ENCODE measurements at places on chromosomes 13 and 19.
A peak's percentile ranks its signal among the peaks of the same experiment; 100 is the strongest.

DNA sequence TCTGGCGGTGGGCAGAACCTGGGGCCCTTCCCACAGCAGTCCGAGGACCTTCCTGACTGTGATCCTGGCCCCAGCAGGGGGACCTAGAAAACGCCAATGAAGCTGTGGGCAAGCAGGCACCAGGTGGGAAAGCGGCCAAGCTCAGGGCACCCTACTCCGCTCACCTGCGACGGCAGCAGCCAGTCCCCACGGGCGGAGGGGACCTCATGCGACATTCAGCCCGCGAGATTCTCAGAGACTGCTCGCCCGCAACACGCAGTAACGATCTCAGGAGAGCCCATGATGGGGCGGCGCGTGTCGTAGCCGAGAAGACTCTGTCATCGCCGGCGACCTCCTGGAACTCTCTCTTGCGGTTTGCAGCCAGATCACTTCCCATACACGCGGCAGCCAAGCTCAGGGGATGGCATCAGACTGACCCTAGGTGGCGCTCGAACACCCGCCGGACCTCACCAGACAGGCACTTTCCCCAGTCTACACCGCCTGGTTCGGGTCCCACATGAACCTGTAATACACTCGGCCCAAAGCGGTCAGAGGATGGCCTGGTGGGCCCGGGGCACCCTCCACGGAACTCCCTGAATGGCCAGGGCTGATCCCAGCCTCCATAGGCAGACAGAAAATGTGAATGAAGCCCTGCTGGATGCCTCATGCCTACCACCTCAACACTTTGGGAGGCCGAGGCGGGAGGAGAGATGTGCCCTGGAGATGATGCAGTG is 26.5 kb downstream of the MAN2B1 start:
- peak; percentile 81 for DNase-seq

DNA sequence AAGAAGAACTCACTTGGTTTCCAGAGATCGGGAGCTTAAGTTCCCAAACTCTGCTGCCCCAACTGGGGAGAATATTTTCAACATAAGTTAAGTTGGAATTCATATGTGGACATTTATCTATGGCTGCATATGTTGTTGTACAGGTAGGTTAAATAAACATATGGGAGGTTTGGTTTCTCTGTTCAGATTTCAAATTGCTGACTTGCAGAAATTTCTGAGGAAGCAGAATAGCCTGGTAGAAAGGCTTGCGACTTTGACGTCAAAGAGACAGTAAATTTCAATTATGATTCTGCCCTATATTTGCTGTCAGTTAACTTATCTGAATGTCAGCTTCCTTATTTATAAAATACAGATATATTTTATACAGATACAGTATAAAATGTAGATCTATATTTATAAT is 40.0 kb upstream of the TPP2 start:
- DNase-seq: no peak

DNA sequence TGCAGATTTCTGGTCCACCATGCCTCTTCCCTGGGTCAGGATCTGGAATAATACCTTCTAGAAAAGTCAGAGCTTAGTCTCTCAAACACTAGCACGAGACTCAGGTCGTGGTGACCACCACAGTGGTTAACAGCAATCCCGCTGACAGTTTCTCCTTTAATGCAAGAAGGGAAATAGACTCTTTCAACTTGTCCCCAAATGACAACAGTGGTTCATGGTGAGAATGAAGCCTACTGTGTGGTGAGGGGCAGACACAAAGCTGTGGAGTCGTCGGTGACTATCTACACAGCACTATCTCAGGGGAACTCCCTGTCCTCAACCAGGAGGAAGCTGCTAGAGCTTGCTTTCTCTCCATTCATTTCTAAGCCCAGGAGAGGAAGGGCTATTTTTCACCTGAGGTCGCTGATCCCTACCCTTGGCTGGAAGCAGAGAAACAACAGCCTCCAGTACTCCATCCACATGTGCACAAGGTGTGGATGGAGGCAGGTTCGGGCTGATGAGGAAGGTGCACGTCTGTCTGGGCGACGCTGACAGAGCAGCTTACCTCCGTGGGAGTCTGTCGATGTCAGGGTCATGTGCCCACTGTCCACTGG is 72.4 kb downstream of the STK24 start:
- no peak for DNase-seq

DNA sequence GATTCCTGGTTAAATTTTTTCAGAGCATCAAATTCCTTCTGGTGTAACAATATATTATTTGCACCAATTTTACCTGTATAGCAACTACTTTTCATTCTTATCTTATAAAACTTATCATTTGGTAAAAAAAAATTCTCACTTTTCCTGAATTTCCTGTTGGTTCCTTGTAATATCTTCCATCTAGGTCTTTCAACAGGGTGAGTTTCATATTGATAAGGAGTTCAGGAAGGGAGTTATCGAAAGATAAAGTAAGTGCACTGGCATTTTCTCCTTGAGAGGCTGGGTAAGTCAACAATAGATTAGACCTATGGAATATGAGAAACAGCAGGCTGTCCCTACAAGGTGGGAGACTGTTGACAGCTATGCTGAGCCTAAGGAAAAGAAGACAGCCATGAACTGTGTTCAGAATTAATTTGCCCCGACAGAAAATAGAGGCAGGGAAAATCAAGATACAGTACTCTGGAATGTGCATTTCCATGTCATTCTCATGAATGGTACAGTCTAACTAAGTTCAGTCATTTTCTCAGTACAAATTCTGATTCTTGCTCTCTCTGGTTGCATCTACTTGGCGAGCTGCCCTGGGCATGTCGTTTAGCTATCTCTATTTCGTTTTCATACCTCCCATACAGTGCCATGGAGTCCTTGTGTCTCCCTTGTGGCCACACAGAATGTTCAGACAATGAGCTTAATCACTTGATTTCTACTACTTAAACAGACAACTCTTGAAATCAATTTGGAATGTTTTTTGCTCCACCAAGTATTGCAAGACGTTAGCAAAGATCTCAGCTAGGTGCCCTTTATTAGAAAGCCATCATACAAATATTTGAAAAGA is 9.9 kb downstream of the IGFL1 start:
- DNase-seq: no peak

- peak; percentile 81 for DNase-seq
These were observed at the start of gene AXL for GRCh38 chr19:41218615-41219507. Gene AXL, plus strand, starts transcription at chr19:41219223. Its CDS starts 170 bp downstream, at chr19:41219393.

DNA sequence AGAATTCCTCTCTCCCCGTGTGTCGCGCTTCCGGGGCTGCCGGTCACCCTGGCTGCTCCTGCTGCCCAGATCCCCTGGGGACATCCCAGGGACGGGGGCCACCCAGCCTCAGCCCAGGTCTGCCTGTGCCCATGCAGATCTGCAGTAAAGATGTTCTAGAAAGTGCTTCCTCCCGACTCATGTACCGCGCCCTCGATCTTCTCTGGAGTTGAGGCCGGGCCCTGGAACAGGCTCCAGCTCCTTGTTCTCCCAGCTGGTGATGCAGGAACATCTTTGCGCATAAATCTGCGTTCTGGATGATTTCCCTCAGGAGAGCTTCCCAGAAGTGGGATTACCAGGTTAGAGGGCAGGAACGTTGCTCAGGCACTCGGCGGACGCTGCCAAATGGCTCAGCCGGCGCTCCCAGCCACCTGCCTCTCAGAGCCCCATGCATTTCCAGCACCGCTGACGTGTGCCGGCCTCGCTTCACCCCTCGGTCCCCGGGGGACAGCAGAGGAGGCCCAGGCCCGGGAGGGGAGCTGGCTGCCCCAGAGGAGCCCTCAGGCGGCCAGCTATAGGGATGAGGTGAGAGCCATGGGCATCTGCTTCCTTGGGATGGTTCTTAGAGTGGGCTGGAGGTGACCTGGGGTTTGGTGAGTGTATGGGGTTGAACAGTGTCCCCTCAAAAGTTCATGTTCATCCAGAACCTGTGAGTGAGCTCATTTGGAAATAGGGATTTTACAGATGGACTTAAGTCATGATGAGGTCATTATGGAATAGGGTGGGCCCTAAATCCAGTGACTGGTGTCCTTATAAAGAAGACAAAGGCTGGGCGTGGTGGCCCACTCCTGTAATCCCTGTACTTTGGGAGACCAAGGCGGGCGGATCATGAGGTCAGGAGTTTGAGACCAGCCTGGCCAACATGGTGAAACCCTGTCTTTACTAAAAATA is 42.6 kb downstream of the CRTC1 start:
- DNase-seq: no peak

DNA sequence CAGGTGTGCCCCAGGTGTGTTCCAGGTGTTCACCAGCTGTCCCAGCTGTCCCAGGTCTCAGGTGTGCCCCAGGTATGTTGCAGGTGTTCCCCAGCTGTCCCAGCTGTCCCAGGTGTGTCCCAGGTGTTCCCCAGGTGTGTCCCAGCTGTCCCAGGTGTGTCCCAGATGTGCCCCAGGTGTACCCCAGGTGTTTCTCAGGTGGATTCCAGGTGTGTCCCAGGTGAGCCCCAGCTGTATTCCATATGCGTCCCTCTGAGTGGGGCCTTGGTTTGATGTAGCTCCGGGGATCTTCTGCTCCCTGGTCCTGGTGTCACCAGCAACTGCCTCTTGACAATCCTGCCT is 719 bp upstream of the GRK1 start:
- DNase-seq: no peak

DNA sequence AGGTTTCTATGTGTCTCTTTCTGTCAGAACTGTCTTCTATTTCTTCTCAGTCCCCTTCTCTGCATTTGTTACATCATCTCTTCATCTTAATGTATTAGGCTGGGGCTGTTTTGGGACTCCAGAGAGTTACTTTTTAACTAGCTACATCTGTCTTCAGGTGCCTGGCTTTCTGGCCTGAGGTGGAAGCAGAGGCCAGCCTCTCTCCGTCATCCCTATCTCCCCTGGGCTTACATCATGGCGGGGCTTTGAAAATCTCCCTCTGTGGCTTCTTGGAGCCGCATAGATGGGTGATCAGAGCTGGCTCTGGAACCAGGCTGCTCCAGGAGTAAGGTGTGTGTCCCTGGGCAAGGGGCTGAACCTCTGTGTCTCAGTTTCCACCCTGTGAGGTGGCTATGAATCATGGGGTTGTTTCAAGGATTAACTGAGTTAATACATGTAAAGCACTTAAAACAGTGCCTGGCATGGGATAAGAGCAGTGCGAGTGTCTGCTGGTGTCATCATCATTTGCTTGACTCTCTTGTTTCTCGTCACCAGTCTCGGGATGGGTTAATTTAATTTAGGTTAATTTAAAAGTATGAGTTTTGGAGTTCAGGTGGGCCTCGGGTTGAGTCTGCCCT is 2.0 kb downstream of the EPN1 start:
- DNase-seq: no peak

DNA sequence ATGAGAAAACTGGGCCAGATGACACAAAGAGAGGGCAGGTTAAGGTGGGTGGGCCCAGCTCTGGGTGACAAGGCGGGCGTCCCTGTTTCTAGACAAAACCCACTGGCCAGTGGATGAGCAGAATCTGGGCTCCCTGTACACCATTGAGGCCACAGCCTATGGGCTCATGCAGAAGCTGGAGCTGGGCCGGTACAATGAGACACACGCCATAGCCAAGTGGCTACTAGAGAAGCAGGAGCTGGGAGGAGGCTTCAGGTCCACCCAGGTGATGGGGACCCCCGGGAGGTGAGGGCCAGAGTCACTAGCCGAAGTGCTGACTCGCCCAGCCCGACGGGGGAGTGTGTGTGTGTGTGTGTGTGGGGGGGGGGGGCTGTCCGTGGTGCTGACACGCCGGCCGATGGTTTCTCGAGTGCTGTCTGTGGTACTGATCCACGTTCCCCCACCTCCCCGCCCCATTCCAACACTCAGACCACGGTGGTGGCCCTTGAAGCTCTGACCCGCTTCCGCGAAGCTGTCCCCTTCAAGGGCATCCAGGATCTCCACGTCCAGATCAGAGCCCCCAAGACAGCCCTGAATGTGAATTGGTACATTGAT is 24.3 kb upstream of the SHFL start:
- no peak for DNase-seq

GRCh38 chr13:48492096-48492440 is 40.8 kb downstream of the RCBTB2 start:
- DNase-seq: no peak

DNA sequence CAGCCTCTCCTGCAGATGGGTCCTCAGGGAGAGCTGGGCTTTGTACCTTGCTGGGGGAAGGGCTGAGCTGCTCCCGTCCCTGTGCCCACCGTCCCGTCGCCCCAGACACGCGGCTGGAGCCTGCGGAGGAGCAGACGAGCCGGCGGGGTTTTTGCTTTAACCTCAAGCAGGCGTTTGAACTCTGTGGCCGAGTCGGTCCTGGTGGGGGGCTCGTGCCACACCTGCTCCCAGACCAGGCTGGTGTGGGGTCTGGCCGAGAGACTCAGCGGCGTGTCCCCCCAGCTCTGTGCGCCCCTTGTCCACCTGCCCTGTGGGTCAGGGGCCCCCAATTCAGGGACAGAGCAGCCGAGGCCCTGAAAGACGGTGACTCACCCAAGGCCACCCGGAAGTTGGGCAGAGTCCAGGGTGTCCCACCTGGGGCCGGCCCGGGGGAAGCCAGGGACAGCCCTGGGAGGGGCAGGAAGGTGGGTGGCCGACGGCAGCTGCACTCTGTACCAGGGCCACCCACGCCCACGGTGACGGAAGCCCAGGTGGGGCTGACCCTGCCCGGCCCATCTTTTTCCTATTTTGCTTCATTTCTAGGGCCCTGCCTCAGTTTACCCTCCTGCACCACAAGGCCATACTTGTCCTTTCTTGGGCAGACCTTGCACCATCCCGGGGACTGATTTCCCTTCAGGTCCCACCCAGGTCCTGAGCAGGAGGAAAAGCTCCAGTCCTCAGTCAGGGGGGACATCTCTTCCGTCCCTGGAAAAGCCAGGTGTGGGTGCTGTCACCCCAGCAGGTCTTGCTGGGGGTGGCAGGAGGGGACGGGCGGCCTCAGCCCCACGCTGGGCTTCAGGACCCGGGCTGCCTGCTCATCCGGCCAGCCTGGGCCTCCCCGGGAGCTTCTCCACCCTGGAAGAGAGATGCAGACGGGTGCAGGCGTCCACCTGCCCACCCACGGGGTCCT is 5.3 kb downstream of the EFNA2 start:
- DNase-seq: no peak

- no peak for DNase-seq
These were observed 48.0 kb downstream of the RNASEH2B start for GRCh38 chr13:50957620-50958019.

- DNase-seq: no peak
These were observed 275.3 kb downstream of the KCTD12 start for GRCh38 chr13:76610819-76611415.

DNA sequence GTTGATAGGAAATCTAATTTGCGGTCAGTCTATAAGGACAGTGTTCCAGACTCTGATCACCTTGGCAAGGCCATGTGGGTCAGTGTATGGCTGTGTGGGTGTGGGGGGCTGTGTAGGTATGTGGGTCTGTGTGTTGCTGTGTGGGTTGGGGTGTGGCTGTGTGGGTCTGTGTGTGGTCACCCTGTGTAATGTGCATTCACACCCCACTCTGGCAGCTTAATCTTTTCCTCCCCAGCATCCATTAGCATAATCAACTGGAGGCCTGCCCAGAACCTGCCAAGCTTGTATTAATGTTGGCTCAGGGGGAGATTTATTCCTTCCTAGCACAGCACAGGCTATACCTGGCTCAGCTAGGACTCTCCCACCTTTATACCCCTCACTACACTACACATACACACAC is 203.2 kb downstream of the TUBA3C start:
- peak; percentile 54 for DNase-seq

DNA sequence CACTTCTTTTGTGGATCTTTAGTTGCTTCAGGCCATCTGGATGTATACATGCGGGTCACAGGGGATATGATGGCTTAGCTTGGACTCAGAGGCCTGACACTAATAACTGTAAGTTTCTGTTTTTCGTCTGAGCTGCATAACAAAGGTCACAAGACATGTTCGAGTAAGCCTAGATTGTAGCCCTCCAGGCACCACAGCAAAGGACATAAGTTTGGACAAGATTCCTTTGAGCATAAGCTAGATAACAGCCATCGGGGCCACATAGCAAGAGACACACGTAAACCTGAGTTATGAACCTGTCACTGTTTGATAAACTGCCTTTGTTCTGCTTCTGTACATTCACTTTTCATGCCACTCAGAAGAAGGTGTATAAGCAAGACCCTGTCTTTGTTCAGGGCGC is 14.6 kb downstream of the IGFL3 start:
- no peak for DNase-seq
